ENCODE measurements at places on chromosomes 12 and 14. TPM values are rescaled to one million over a fixed set of nuclear protein-coding genes. Genes with fewer than 3 reads are reported as not detected.

The SLC16A7 gene
- total RNA-seq, result 10.0 TPM

The FAIM2 gene
- 0.53 TPM for total RNA-seq

The KCNH5 gene
- total RNA-seq, result under 0.01 TPM

The TMEM63C gene
- 0.79 TPM for total RNA-seq

The IQSEC3 gene
- not detected for total RNA-seq

The SYT1 gene
- 0.26 TPM for total RNA-seq

All from bronchial epithelial cell (primary cell).